ENCODE measurements at places on chromosomes 12 and 14. TPM values are rescaled to one million over a fixed set of nuclear protein-coding genes. Genes with fewer than 3 reads are reported as not detected.

The PLEKHD1 gene
- total RNA-seq = 0.48 TPM

The OLR1 gene
- total RNA-seq = not detected

The SLC6A13 gene
- not detected for total RNA-seq

The RDH16 gene
- total RNA-seq = 0.46 TPM

The RBM23 gene
- 43.1 TPM for total RNA-seq

The MIP gene
- not detected for total RNA-seq

The YEATS4 gene
- 32.5 TPM for total RNA-seq

The RAD51B gene
- 14.9 TPM for total RNA-seq

The KRT79 gene
- total RNA-seq = not detected

The HOXC12 gene
- not detected for total RNA-seq

The PAX9 gene
- total RNA-seq = not detected

The GABARAPL1 gene
- 80.9 TPM for total RNA-seq

The MSRB3 gene
- total RNA-seq = 2.2 TPM

The PGAM5 gene
- total RNA-seq = 84.0 TPM

The UBE3B gene
- 21.8 TPM for total RNA-seq

GRCh38 chr14:43651185-43651787 lies 855.8 kb downstream of the FSCB start:
- H3K27me3 ChIP-seq = no peaks in the 10 kb centered on the region
- no peak overlapping the region for H3K27ac ChIP-seq
- no peak overlapping the region for H3K4me3 ChIP-seq
- H3K36me3 ChIP-seq = no peaks in the 10 kb centered on the region
- no peaks in the 10 kb centered on the region for H3K4me1 ChIP-seq

DNA sequence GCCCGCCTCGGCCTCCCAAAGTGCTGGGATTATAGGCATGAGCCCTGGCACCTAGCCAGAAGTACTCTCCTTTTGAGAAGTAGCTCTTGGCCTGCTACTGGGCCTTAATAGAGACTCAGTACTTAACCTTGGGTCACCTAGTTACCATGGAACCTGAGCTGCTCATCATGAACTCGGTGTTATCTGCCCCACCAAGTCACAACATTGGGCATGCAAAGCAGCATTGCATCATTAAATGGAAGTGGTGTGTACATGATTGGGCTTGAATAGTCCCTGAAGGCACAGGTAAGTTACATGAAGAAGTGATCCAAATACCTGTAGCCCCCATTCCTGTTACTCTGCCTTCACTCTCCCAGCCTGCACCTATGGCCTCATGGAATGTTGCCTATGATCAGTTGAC lies 18.0 kb upstream of the ATF7 start:
- H3K36me3 ChIP-seq = no peaks in the 10 kb centered on the region
- H3K4me3 ChIP-seq = no peak overlapping the region
- H3K27ac ChIP-seq = no peak overlapping the region

DNA sequence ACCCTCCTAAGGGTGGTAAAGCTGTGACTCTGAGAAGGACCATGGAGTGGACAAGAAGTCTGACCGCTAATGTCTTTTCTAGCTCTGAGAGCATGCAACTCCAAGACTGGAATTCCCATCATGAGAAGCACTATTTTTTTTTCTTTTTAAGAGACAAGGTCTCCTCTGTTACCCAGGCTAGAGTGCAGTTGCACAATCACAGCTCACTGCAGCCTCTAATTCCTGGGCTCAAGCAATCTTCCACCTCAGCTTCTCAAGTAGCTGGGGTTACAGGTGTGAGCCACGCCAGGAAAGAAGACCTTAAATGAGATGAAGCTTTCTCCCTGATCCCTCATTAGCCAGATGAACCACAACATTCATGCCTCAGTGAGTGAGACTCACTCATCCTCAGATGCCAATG lies 19.2 kb downstream of the VDR start:
- no peak overlapping the region for H3K27ac ChIP-seq
- H3K4me3 ChIP-seq = no peak overlapping the region
- H3K36me3 ChIP-seq = no peaks in the 10 kb centered on the region
- H3K27me3 ChIP-seq = no peaks in the 10 kb centered on the region

DNA sequence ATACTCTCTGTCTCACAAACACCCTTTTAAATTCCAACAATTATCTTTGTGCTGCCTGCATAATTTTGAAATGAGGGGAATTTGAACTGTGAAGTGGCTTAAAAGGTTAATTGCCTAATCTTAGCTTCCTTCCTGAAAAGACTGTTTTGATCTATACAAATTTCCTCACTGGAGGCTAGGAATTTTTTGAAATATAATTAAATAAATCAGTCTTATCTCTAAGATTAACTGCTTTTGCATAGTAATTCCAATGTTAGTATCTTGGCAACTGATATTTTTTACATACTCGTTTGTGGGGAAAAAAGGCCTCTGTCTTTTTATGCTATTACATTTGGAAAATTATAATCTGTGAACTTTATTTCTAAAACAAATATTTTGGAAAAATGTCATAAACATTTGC lies 498.5 kb downstream of the TMTC2 start:
- no peak overlapping the region for H3K4me3 ChIP-seq
- H3K27me3 ChIP-seq = no peaks in the 10 kb centered on the region
- no peaks in the 10 kb centered on the region for H3K4me1 ChIP-seq
- DNase-seq = no peak
- H3K36me3 ChIP-seq = no peaks in the 10 kb centered on the region
- H3K27ac ChIP-seq = no peak overlapping the region

GRCh38 chr12:9221483-9221882 lies 13.3 kb upstream of the PZP start:
- no peak overlapping the region for H3K4me3 ChIP-seq
- H3K36me3 ChIP-seq = no peaks in the 10 kb centered on the region
- no peaks in the 10 kb centered on the region for H3K4me1 ChIP-seq
- DNase-seq = no peak
- H3K27ac ChIP-seq = no peak overlapping the region

- no peaks in the 10 kb centered on the region for H3K4me1 ChIP-seq
- H3K36me3 ChIP-seq = no peaks in the 10 kb centered on the region
- no peak overlapping the region for H3K27ac ChIP-seq
Observed at GRCh38 chr14:93263416-93263815, 56.4 kb downstream of the UBR7 start.

GRCh38 chr12:67568055-67568454 lies 80.5 kb upstream of the DYRK2 start:
- no peak overlapping the region for H3K4me3 ChIP-seq
- no peak for DNase-seq
- H3K27ac ChIP-seq = no peak overlapping the region

DNA sequence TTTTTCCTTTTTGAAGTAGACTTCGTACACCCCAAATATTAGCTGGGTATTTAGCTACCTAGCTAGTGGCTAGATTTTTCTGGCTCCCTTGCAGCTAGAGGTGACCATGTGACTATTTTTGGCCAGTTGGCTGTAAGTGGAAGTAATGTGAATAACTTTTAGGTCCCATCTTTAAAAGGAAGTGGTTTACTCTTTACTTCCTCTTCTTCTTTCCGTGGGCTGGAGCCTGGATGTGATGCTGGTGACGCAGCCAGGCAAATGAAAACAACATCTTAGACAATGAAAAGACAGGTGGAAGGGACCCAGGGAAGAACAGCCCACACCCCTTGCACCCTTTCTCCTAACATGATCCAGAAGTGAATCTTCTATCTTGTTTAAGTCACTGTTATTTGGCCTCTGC lies 245.5 kb downstream of the ATP23 start:
- H3K4me1 ChIP-seq = no peaks in the 10 kb centered on the region
- no peak for DNase-seq
- H3K27ac ChIP-seq = no peak overlapping the region
- no peaks in the 10 kb centered on the region for H3K27me3 ChIP-seq
- H3K36me3 ChIP-seq = no peaks in the 10 kb centered on the region

GRCh38 chr14:56855891-56856461 lies 45.7 kb upstream of the OTX2 start:
- H3K27me3 ChIP-seq = peaks cover under 1% of the 10 kb centered on the region
- peak overlapping the region; percentile 32 for H3K4me3 ChIP-seq
- no peak overlapping the region for H3K27ac ChIP-seq

GRCh38 chr14:95226801-95227200 lies 69.5 kb upstream of the DICER1 start:
- no peak overlapping the region for H3K4me3 ChIP-seq
- no peak for DNase-seq
- H3K4me1 ChIP-seq = peaks cover 11% of the 10 kb centered on the region
- H3K27me3 ChIP-seq = no peaks in the 10 kb centered on the region

DNA sequence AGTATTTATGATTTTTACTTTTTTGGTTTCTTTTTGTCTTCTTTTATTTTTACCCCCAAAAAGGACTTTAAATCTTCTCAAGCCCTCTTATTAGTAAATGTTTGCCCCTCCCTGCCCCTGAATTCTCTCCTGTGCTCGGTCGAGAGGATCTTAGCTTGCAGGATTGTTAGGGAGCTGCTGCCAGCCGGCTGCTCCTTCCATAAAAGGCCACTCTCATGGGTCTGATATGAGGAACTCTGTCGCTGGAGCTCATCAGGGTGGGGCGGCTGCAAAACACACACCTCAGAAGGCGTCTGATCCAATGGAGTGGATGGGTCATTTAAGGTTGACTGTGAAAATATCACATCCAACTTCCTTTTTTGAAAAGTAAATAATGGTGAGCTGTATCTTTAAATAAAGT lies 8.5 kb downstream of the LTBR start:
- H3K36me3 ChIP-seq = no peaks in the 10 kb centered on the region
- H3K27ac ChIP-seq = no peak overlapping the region
- peaks cover 3% of the 10 kb centered on the region for H3K4me1 ChIP-seq
- DNase-seq = no peak
- no peaks in the 10 kb centered on the region for H3K27me3 ChIP-seq

- H3K4me3 ChIP-seq = no peak overlapping the region
- H3K4me1 ChIP-seq = no peaks in the 10 kb centered on the region
- H3K27ac ChIP-seq = no peak overlapping the region
- DNase-seq = no peak
Observed at GRCh38 chr12:118432812-118433545, 56.6 kb downstream of the SUDS3 start.

DNA sequence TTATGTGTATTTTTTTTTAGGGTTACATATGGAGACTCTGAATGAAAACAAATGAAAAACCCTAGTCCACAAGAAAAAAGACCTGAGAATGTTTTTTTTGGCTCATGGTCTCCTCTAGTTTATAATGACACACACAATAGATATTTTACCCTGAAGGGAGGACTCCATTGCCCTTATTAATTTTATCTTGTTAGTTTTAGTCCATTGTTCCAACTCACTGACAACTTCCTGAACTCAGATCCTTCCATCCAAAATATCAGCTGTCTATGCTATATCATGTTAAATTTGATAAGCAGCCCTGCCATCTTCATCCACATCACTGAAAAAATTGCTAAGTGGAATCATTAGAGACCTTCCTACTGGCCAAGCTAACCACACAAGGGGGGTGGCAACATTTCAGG lies 232.1 kb downstream of the MON2 start:
- H3K27me3 ChIP-seq = no peaks in the 10 kb centered on the region
- DNase-seq = no peak
- H3K4me3 ChIP-seq = no peak overlapping the region

DNA sequence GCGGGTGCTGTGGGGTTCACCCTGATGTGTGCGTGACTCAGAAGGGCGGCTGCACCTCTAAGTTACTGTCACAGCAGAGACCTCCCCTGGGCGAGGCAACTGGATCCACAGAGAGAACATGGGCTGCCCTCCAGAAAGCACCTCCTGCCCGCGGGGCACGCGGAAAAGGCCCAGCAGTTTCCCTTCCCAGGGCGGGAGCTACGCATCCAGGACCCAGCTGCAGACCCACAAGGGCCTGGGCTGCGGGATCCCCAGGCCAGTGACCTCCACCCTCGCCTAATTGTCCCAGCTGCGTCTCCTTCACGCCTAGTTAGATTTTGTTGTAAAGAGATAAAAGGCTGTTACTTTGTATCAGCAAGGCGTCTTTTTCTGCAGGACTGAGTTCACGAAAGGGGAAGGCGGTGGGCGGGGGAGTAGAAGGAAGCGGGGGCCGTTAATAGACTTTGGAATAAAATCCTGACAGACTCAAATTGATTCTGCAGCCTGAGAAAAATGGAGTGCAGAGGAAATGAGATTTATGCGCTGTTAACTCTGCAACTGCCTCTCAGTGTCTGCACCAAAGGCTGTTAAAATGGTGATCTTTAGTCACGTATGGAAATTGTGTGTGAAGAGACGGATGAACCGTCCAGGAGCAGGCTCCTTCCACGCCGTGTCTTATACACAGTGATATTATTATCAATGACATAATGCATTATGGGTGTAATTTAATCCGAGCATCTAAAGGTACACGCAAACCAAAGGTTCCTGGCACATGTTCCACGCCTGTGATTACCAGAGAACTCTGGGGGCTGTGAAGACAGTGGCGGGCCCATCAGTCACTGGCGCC lies 65.9 kb upstream of the FBRSL1 start:
- H3K36me3 ChIP-seq = no peaks in the 10 kb centered on the region
- no peak overlapping the region for H3K4me3 ChIP-seq

- no peak overlapping the region for H3K27ac ChIP-seq
- no peak overlapping the region for H3K4me3 ChIP-seq
- no peak for DNase-seq
Observed at GRCh38 chr14:71754422-71755095, 177.7 kb upstream of the RGS6 start.

DNA sequence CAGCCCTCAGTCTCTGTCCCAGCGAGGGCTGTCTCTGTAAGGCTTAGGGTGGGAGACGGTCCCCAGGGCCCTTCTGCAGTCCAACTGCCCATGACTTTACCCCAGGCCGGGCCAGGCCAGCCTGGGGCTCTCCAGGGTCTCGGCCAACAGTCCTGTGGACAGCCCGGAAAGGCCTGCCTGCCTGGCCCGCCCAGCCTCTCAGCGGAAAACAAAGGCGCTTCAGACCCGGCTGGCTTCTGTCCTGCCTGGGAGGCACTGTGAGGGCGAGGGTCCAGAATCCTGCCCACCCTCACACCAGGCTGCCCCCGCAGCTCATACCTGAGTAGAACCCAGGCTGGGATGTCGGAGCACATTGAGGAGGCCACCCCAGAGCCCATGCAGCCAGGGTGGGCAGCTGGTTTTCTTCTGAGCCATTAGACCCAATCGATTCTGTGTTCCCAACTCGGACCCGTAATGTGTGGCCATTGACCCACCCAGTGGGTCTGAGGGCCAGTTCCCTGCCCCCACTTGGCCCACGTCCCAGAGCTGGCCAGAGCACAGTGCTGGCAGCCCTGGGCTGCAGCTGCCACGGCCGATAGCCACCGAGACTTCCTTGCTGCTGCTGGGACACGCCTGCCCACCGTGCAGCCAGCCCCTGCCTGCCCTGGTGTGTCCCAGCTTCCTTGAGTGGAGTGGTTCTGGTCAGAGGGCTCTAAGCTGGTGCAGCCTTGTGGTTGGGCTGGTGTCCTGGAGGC lies 1.6 kb downstream of the CRIP2 start:
- H3K36me3 ChIP-seq = no peaks in the 10 kb centered on the region
- no peak for DNase-seq
- peaks cover 64% of the 10 kb centered on the region for H3K27me3 ChIP-seq
- peaks cover 46% of the 10 kb centered on the region for H3K4me1 ChIP-seq
- no peak overlapping the region for H3K27ac ChIP-seq
- no peak overlapping the region for H3K4me3 ChIP-seq

DNA sequence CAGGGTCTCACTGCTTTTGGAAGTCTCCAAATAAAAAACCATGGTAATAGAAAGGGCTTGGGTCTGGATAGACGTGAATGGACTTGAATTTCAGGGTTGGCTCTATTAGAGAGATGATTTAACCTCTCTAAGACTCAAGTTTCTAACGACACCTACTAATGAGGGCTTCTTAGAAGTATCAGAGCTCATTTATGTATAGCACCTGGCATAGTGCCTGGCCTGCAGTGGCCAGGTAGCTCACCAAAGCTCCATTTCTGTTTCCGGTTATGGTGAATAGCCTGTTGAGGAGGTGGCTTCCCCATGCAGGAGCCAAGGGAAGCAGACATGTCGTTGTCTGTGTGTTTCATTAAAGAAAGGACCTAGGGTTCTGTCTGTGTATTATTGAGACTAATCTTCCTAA lies 108.6 kb downstream of the ETV6 start:
- H3K4me3 ChIP-seq = no peak overlapping the region
- no peaks in the 10 kb centered on the region for H3K36me3 ChIP-seq
- H3K4me1 ChIP-seq = peaks cover 12% of the 10 kb centered on the region
- H3K27ac ChIP-seq = no peak overlapping the region

Data from H1 (cell line).